Bronchial epithelial cell (primary cell): ENCODE measurements at places on chromosomes 3 and 15. TPM values are rescaled to one million over a fixed set of nuclear protein-coding genes. Genes with fewer than 3 reads are reported as not detected.
A peak's percentile ranks its signal among the peaks of the same experiment; 100 is the strongest.

DNA sequence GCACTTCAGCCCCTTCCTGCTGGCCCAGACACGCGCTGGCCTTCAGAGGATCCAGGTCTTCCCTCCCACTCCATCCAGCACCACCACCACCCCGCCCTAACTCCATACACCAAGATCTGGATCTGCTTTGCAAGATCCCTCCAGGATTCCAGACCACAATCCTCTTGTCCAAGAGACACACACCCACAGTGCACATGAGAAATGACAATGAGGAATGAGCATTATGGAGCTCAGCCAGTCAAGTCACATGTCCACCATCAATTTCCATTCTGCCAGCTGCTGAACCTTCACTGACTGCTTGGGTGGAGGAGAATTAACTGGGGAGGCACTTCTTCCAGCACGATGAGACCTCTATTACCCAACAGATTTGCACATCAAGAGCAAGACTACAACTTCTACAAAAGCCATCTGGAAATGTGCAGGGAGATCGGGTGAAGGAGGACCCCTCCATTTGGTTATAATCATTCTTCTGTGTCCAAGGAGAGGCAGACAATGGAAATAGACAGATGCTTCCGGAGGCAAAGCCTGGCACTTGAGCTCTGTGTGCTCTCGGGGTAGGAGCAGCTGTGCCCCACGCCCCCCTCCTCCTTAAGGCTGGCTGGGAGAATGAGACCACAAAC is 12.3 kb upstream of the SPATA12 start:
- no peak for DNase-seq

GRCh38 chr15:40647523-40647922 is 47.5 kb upstream of the RAD51 start:
- DNase-seq, result no peak

DNA sequence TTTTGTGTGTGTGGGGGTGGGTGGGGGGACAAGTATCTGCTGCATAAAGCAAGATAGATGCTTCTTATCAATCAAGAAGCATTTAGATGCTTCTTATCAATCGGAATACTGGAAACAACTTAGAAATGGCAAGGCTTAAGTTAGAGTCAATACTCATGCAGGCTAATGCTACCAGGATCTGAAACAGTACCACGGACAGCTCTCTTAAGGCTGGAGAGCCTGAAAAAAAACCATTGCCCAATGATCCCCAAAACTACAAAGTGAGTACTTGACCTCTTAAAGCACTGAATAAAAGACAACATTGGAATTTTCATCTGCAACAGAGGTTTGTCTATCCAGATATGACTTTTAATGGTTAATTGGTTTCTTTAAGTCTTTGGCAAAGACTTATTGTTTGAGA is 262.3 kb downstream of the GAP43 start:
- peak; percentile 23 for DNase-seq

The NANOGP8 gene
- total RNA-seq, result not detected in 2 replicates

- no peak for DNase-seq
These were observed 15.5 kb upstream of the SRP14 start for GRCh38 chr15:40054605-40054854.

- DNase-seq, result peak; percentile 78
These were observed 4.9 kb downstream of the ABHD17C start for GRCh38 chr15:80699981-80700380.

The KBTBD13 gene
- total RNA-seq, result not detected in 2 replicates

GRCh38 chr3:113174801-113175485 is 36.4 kb upstream of the BOC start:
- DNase-seq, result no peak

DNA sequence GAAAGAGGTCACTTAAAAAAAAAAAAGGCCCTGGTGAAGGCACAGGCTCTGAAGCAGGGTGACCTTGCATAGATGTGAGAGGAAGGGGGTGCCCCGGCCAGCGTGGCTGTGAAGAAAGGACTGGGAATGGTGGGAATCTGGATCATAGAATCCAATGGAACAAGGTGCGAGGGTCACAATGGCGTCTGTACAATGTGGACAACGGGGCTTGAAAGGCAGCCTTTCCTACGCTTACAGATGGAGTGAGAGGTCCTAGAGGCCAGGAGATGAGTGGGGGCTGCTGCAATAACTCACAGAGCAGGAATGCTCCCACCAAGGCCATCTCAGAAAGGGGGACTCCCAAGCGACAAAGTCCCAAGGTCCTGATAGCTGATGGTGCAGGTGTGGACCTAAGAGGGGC is 162.2 kb downstream of the ATP10A start:
- DNase-seq, result no peak

GRCh38 chr3:134313847-134314587 is 60.2 kb downstream of the AMOTL2 start:
- DNase-seq, result no peak

The TAGLN3 gene
- 0.77 and 1.8 TPM in 2 replicates for total RNA-seq

The BFSP2 gene
- not detected in 2 replicates for total RNA-seq

The HYKK gene
- total RNA-seq, result 1.2 and 1.3 TPM in 2 replicates

The CMTM8 gene
- total RNA-seq, result 0.79 and 1.2 TPM in 2 replicates

DNA sequence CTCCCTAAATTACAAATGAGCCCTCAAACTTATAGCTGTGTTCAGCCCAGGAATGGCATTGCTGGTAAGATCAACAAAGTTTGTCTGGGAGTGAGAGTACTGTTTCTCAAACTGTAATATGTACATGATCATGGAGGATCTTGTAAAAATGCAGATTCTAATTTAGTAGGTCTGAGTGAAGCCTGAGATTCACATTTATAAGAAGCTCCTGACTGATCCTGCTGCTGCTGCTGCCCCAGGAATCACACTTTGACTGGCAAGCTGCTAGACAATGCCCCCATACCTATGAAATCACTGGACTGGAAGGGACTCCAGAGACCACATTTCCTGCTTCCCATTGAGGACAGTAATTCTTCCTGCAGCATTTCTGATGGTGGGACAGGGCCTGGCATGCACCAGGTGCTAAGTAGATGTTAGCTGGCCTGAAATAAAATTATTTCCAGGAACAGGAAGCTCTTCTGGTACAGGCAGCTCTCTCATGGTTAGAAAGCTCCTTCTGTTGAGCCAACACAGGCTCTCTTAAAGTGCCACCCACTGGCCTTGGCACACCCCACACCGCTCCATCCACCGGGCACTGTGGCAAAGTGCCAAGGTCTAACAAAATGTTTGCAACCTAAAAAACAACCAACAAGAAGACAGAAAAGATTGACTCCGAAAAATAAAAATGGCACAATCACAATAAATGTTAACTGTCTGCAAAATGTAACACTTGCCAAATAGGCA is 36.7 kb upstream of the ZNF710 start:
- DNase-seq, result no peak

The LDHAL6B gene
- not detected in 2 replicates for total RNA-seq

DNA sequence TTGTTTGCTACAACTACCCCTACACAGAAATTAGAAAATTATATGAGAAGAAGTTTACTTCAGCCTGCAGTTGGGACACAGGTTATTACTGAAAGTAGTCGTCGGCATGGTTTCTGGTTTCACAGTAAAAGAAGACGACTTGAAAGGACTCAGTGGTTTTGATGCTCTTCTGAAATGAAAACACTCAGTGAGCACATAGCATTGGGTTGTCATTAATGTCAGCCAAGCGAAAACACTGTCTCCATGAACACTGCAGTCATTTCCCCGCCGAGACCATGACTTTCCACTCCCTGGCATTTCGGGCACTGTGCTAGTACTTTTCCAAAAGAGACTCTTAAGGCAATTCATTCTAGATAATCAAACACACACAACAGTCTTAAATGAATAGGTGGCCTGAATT is 69.2 kb upstream of the ICE2 start:
- no peak for DNase-seq

The CCDC33 gene
- not detected in 2 replicates for total RNA-seq

The DUOXA2 gene
- 0.13 TPM in 1 of 2 replicates, not detected in the other for total RNA-seq

The GOLGA8S gene
- under 0.01 TPM in 1 of 2 replicates, not detected in the other for total RNA-seq
